ENCODE measurements at places on chromosomes 7 and 10. TPM values are rescaled to one million over a fixed set of nuclear protein-coding genes. Genes with fewer than 3 reads are reported as not detected.

The CALY gene
- total RNA-seq, result 0.82 TPM

The SLC29A4 gene
- 32.5 TPM for total RNA-seq

The CAMK2G gene
- 25.5 TPM for total RNA-seq

DNA sequence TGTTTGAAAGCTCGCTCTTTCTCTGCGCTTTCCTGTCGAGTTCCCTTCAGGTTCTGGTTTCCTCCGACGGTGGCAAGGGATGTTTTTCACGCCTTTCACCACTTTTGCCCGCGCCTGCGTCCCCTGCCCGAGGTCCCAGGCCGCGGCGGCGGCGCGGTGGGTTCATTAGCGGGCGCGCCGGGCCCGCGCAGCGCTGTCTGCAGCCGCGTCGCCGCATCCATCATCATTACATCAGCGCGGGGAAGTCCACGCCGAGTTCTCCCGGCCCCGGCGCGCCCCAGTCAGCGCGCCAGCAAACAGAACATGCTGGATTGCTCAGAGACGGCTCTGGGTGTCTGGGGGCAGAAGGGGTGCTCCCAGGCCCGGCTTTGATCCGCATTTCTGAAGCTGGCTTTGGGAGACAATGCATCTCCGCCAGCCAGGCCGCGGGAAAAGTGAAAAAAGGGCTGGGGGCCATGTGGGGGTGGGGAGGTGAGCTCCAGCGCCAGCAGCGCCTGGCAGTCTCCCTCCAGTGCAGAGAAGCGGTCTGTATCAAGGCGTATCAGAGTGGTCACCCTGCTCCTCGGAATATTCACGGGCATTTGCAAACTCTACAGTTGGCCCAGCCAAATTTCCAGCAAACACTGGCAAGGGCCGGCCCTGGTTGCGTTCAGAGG is 8.9 kb downstream of the GLI3 start:
- H3K4me1 ChIP-seq, result peaks cover 96% of the 10 kb centered on the region
- no peaks in the 10 kb centered on the region for H3K27me3 ChIP-seq
- peak overlapping the region; percentile 53 for H3K27ac ChIP-seq
- H3K4me3 ChIP-seq, result peak overlapping the region; percentile 70

- no peak overlapping the region for H3K4me3 ChIP-seq
- DNase-seq, result no peak
- no peaks in the 10 kb centered on the region for H3K4me1 ChIP-seq
- H3K27me3 ChIP-seq, result no peaks in the 10 kb centered on the region
- H3K27ac ChIP-seq, result no peak overlapping the region
Observed at GRCh38 chr10:7915923-7916536, 97.7 kb downstream of the TAF3 start.

GRCh38 chr7:29815181-29816105 is 9.1 kb downstream of the WIPF3 start:
- no peak overlapping the region for H3K4me3 ChIP-seq
- DNase-seq, result no peak
- no peaks in the 10 kb centered on the region for H3K36me3 ChIP-seq
- no peaks in the 10 kb centered on the region for H3K4me1 ChIP-seq
- H3K27me3 ChIP-seq, result peaks cover 10% of the 10 kb centered on the region

GRCh38 chr7:117645481-117646165 is 165.8 kb downstream of the CFTR start:
- H3K27ac ChIP-seq, result no peak overlapping the region
- H3K4me3 ChIP-seq, result no peak overlapping the region
- no peaks in the 10 kb centered on the region for H3K36me3 ChIP-seq
- H3K27me3 ChIP-seq, result no peaks in the 10 kb centered on the region

DNA sequence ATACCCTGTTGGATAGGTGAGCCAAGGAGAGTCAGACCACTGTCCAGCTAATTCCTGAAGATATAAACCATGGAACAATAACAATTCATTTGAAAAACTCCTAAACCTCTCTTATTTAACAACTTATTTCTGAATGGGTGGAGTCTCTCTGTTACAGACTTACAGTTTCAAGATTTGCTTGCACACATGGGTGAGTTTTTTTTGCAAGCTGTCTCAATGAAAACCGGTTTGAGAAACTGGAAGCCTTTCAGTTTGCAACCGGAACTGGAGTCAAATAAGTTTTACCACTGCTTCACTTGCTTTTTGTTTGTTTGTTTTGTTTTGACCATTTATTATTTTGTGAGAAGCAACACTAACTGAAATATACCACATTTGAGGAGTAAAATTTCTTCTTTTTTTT is 243.8 kb downstream of the MTERF1 start:
- H3K27me3 ChIP-seq, result no peaks in the 10 kb centered on the region
- H3K36me3 ChIP-seq, result no peaks in the 10 kb centered on the region
- no peak overlapping the region for H3K4me3 ChIP-seq
- no peak overlapping the region for H3K27ac ChIP-seq
- DNase-seq, result no peak
- peaks cover 13% of the 10 kb centered on the region for H3K4me1 ChIP-seq

DNA sequence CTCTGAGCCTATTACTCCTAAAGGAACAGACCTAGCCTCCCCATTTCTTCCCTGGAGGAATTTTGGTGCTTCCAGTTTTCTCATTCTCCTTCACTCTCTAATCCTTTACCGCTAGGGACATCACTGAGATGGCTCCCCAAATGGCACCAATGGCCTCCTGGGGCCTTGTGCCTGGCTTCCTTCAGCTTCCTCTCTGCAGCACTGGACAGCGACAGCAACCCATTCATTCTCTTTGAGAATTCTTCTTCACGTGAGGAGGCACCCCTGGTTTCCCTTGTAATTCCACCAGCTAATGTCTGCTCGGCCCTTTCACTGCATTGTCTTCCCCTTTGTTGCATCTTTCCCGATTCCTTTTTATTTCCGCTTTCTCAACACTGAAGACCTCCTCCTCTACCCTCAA is 24.6 kb upstream of the KDM7A start:
- DNase-seq, result no peak
- peaks cover 11% of the 10 kb centered on the region for H3K27me3 ChIP-seq
- peaks cover 3% of the 10 kb centered on the region for H3K36me3 ChIP-seq

DNA sequence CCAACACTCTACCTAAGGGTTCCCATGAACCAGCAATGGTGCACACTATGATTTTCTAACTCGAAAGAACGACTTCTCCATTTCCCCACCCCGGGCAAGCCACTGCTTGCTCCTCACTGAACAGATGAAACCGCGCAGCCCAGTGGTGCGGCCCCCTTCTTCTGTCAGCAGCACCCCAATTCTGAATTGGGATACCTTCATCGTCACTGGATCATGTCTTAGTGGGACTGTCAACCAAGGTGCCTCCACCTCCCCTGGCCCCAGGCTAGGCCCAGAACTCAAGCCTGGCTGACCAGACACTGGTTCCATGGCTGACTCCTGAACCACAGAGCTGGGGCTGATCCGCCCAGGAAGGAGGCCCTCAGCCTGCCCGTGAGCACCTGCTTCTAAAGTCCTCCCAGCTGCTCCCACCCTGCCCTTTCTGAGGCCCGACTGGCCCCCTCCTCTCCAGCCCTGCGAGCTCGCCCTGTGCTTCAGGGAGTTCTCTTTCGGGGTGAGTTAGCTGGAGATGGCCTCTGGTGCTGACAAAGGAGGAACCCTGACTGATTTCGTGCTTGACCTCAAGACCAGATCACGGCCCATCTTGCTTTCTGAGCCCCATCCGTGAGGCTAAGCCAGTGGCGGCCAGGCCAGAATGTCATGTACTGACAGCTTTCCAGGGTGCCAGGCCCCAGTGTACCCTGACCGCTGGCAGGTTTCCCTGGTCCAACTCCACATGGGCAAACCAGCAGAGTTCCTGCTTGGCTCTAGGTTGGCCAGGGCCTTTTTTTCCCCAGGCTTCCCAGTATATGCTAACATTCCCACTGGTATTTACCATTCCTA is 44.5 kb downstream of the FAM53B start:
- H3K27ac ChIP-seq, result peak overlapping the region; percentile 79
- H3K36me3 ChIP-seq, result peaks cover 13% of the 10 kb centered on the region
- H3K4me3 ChIP-seq, result no peak overlapping the region
- DNase-seq, result no peak
- H3K27me3 ChIP-seq, result no peaks in the 10 kb centered on the region
- H3K4me1 ChIP-seq, result peaks cover 11% of the 10 kb centered on the region

DNA sequence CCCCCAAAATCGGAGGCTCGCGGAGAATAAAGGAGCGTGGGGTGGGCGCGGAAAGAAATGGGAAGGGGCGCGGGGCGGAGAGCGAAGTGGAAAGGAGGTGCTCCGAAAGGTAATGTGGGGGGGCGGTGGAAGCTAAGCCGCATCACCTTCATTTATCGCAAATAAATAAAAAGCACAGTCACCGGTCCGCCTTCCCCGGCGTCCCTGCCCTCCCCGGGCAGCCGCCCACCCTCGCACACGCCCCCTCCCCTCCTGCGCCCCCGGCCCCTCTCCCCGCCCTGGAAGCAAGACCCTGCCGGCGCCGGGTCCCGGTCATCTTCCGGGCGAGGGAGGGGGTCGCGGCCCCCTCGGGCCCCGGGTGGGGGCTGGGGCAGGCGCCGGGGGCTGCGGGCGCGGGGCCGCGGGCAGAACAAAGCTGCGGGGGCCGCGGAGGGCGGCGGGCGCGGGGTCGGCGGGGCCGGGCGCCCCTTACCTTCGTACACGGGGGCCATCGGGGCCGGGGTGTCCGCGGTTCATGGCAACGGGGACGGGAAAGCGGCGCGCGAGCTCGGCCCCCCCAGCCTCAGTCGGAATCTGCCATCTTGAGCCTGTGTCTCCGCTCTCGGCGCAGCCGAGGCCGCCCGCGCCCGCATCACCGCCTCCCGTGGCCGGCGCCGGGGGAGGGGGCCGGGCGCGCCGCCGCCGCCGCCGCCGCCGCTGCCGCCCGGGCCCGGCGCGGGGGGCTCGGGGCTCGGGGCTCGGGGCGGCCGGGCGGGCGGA is 486 bp downstream of the HIPK2 start:
- peak overlapping the region; percentile 90 for H3K27ac ChIP-seq
- no peaks in the 10 kb centered on the region for H3K36me3 ChIP-seq
- H3K4me1 ChIP-seq, result peaks cover 42% of the 10 kb centered on the region
- H3K4me3 ChIP-seq, result peak overlapping the region; percentile 95
- DNase-seq, result peak; percentile 22

DNA sequence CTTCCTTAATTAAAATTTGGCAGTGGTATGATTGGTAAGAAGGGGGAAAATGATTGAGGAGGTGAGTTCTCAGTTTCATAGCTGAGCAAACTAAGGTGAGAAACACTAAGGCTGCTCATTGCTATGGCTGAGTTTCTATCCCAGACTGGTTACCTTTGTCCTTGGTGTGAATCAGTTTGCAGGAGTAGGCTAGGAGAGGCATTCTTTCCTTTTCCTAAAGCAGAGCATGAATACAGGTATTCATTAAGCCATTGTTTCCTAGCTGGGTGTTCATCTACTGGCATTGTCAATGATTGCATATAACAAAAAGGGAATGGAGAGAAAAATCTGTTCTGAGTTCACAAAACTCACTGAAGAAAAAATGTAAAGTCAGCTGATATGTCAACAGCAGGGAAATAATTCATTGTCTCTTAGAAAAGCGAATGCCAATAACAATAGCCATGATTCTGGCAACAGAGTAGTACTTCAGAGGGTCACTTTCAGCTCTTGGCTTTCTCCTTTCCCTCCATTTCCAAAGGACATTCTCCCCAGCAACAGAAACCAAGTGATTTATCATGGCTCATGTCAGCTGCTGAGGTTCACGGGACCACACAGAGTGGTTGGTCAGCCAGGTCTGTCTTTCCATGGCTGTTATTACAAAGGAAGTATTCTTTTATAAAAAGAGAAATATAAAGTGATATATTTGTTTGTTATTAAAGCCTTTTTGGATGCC is 234.0 kb downstream of the BICC1 start:
- H3K36me3 ChIP-seq, result no peaks in the 10 kb centered on the region
- H3K27me3 ChIP-seq, result no peaks in the 10 kb centered on the region
- H3K4me1 ChIP-seq, result peaks cover 23% of the 10 kb centered on the region
- no peak for DNase-seq

DNA sequence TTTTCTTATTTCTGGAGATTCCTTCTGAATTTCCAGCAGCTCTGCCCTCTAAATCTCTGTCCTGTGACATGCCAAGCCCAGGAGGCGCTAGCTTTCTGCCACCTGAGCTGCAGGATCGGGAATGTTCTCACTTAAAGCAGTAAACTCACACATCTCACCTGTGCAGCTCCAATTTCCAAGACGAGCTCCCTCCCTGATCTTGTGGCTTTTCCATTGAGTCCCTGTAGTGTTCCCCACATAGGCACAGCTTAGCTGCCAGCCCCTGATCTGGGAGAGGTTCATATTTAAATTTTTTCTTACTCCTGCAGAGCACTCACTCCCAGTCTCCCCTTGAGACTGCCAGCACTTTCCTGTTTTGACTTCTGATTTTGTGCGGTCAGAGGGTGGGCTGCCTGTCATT is 479.3 kb downstream of the GLRX3 start:
- H3K4me3 ChIP-seq, result no peak overlapping the region
- H3K27ac ChIP-seq, result no peak overlapping the region
- peaks cover 28% of the 10 kb centered on the region for H3K27me3 ChIP-seq
- H3K4me1 ChIP-seq, result no peaks in the 10 kb centered on the region
- H3K36me3 ChIP-seq, result peaks cover 7% of the 10 kb centered on the region

DNA sequence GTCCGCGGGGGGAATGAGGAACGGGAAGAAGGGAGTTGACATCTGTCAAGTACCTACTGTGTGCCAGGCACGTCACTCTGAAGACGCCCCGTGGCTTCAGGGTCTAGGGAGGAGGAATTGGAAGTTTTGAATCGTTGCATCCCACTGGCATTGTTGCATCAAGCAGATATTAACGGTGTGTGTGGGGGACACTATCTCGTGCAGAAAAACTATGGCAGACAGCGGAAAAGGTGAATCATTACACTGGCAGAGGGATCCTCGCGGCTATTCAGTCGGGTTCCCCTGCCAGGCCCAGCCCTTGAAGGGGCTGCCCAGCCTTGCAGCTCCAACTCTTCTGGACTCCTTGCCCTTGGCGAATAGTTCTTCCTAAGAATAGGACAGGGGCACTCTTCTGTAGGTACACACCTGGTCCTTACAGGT is 1.0 kb upstream of the KIAA1549 start:
- H3K27me3 ChIP-seq, result no peaks in the 10 kb centered on the region
- H3K4me1 ChIP-seq, result peaks cover 37% of the 10 kb centered on the region
- H3K27ac ChIP-seq, result no peak overlapping the region
- H3K4me3 ChIP-seq, result peak overlapping the region; percentile 87
- no peak for DNase-seq

GRCh38 chr10:6482737-6483357 is 97.2 kb downstream of the PRKCQ start:
- H3K36me3 ChIP-seq, result peaks cover 2% of the 10 kb centered on the region
- H3K27me3 ChIP-seq, result no peaks in the 10 kb centered on the region
- no peaks in the 10 kb centered on the region for H3K4me1 ChIP-seq
- H3K27ac ChIP-seq, result no peak overlapping the region
- H3K4me3 ChIP-seq, result no peak overlapping the region
- no peak for DNase-seq

DNA sequence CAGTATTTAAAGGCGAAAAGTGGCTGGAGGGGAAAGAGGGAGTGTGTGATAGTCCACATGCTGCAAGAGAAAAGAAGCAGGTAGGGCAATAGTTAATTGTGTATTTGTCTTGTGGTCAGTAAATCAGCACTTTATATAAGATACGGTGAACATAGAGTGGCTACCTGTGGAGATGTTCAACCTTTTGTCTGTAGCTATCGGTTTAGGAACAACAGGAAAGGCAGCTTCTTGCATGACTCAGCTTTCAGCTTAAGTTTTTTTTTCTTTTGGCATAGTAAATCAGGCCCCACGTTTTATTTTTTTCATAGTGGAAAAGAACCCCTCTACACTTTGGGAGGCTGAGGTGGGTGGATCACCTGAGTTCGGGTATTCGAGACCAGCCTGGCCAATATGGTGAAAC is 14.2 kb upstream of the MTPN start:
- H3K4me3 ChIP-seq, result no peak overlapping the region
- H3K4me1 ChIP-seq, result no peaks in the 10 kb centered on the region
- no peaks in the 10 kb centered on the region for H3K36me3 ChIP-seq
- DNase-seq, result no peak
- H3K27ac ChIP-seq, result no peak overlapping the region
- no peaks in the 10 kb centered on the region for H3K27me3 ChIP-seq

GRCh38 chr10:111127081-111127848 is 50.4 kb downstream of the ADRA2A start:
- no peaks in the 10 kb centered on the region for H3K4me1 ChIP-seq
- peaks cover 10% of the 10 kb centered on the region for H3K27me3 ChIP-seq
- H3K27ac ChIP-seq, result no peak overlapping the region
